ENCODE measurements at places on chromosomes 6 and 20. TPM values are rescaled to one million over a fixed set of nuclear protein-coding genes. Genes with fewer than 3 reads are reported as not detected.

- no peaks in the 10 kb centered on the region for H3K36me3 ChIP-seq
- no peak for DNase-seq
- no peaks in the 10 kb centered on the region for H3K27me3 ChIP-seq
Observed at GRCh38 chr6:91683240-91683639, 1096.4 kb upstream of the MAP3K7 start.

GRCh38 chr6:110935171-110935570 is 23.3 kb upstream of the GTF3C6 start:
- H3K36me3 ChIP-seq = no peaks in the 10 kb centered on the region
- no peaks in the 10 kb centered on the region for H3K27me3 ChIP-seq
- H3K4me3 ChIP-seq = no peak overlapping the region
- H3K27ac ChIP-seq = no peak overlapping the region
- DNase-seq = no peak

The VARS2 gene
- total RNA-seq = 39.4 TPM

DNA sequence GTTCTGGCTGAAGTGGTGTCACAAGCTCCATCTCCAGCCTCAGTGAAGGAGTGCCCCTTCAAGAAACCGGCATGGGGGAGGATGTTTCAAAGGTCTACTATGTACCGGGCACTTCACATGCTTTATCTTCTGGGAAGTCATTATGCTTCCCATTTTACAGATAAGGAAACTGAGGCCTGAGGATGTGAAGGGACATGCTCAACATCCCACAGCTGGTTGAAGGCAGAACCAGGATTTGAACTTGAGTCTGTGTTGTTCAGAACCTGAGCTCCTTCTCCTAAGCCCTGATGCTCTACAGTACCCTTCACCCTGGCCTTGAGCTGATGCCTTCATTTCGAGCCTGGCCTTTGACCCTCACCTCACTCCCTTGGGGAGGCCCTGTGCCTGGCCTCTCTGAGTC is 13.0 kb downstream of the GLP1R start:
- no peaks in the 10 kb centered on the region for H3K36me3 ChIP-seq
- no peaks in the 10 kb centered on the region for H3K4me1 ChIP-seq
- no peak overlapping the region for H3K27ac ChIP-seq
- no peak for DNase-seq

DNA sequence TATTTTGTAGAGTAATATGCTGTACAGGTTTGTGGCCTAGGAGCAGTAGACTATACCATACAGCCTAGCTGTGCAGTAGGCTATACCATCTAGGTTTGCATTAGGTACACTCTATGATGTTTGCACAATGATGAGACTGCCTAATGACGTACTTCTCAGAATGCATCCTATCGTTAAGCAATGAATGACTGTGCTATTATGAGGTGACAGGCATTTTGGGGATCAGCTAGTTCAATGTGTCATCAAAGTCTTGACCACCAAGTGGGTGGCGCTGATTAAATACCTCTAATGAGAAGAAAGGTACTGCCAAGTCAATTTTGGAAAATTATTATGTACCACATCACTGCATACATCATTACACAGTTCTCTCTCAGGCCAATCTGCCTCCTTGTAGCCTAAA is 190.2 kb downstream of the BACH2 start:
- no peak for DNase-seq
- H3K27ac ChIP-seq = peak overlapping the region; percentile 80
- H3K4me3 ChIP-seq = no peak overlapping the region
- peaks cover 23% of the 10 kb centered on the region for H3K36me3 ChIP-seq
- H3K4me1 ChIP-seq = peaks cover 95% of the 10 kb centered on the region
- H3K27me3 ChIP-seq = no peaks in the 10 kb centered on the region

GRCh38 chr20:40370800-40371199 is 318.2 kb downstream of the MAFB start:
- H3K27ac ChIP-seq = no peak overlapping the region
- H3K4me3 ChIP-seq = no peak overlapping the region
- no peaks in the 10 kb centered on the region for H3K27me3 ChIP-seq
- H3K36me3 ChIP-seq = no peaks in the 10 kb centered on the region
- no peak for DNase-seq

GRCh38 chr6:22240025-22240424 is 56.8 kb downstream of the PRL start:
- H3K4me3 ChIP-seq = no peak overlapping the region
- no peaks in the 10 kb centered on the region for H3K27me3 ChIP-seq
- H3K4me1 ChIP-seq = no peaks in the 10 kb centered on the region

GRCh38 chr6:17167327-17167979 is 65.6 kb downstream of the STMND1 start:
- H3K27ac ChIP-seq = no peak overlapping the region
- H3K4me1 ChIP-seq = no peaks in the 10 kb centered on the region
- DNase-seq = no peak
- H3K4me3 ChIP-seq = no peak overlapping the region
- H3K27me3 ChIP-seq = no peaks in the 10 kb centered on the region

DNA sequence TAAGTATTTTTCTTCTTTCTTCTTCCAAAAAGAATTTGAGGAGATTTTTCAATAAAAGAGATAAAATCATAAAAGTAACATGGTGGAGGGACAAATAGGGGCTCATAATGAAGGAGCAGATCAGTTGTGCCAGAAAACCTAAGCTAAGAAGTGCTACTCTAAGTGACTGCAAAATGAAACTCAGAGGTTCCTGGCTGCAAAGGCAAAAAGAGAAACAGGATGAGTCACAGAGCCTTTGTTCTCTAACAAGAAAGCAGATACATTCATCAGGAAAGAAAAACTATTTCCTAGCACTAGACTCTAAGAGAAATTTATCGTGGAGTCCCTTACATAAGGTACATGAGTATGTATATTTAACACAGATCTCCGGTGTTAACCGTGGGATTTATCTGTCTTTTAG is 49.8 kb downstream of the TSHZ2 start:
- no peaks in the 10 kb centered on the region for H3K4me1 ChIP-seq
- H3K4me3 ChIP-seq = no peak overlapping the region
- H3K27me3 ChIP-seq = no peaks in the 10 kb centered on the region
- H3K27ac ChIP-seq = no peak overlapping the region
- no peak for DNase-seq

GRCh38 chr6:119447921-119448320 is 98.4 kb upstream of the MAN1A1 start:
- no peak overlapping the region for H3K4me3 ChIP-seq
- H3K27ac ChIP-seq = no peak overlapping the region
- no peak for DNase-seq
- no peaks in the 10 kb centered on the region for H3K36me3 ChIP-seq
- peaks cover 43% of the 10 kb centered on the region for H3K4me1 ChIP-seq

The STMND1 gene
- total RNA-seq = not detected

The ELOVL2 gene
- total RNA-seq = not detected

DNA sequence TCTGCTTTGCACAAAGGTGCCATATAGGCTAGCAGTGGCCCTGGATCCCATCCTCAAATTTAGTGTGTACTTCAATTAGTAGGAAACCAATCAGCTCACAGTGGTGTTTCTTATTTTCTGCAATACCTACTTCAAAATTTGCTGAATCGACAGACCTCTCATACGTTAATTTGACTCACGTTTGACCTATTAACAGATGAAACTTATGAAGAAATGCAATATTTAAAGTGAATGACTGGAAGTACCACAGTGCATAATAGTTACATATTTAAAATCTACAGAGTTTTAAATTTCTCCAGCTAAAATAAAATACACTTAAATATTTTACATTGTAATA is 47.6 kb upstream of the MCM9 start:
- H3K27ac ChIP-seq = no peak overlapping the region
- no peaks in the 10 kb centered on the region for H3K4me1 ChIP-seq
- no peak for DNase-seq
- no peaks in the 10 kb centered on the region for H3K36me3 ChIP-seq

GRCh38 chr6:16503970-16504415 is 257.3 kb downstream of the ATXN1 start:
- no peaks in the 10 kb centered on the region for H3K36me3 ChIP-seq
- no peak for DNase-seq
- H3K4me3 ChIP-seq = peak overlapping the region; percentile 46
- peaks cover 42% of the 10 kb centered on the region for H3K4me1 ChIP-seq
- no peaks in the 10 kb centered on the region for H3K27me3 ChIP-seq

GRCh38 chr6:34970957-34971356 is 81.9 kb downstream of the ANKS1A start:
- H3K27me3 ChIP-seq = no peaks in the 10 kb centered on the region
- H3K36me3 ChIP-seq = peaks cover 39% of the 10 kb centered on the region

The CST5 gene
- total RNA-seq = not detected

- no peak overlapping the region for H3K4me3 ChIP-seq
- no peaks in the 10 kb centered on the region for H3K4me1 ChIP-seq
Observed at GRCh38 chr6:140779341-140779740, 1353.4 kb upstream of the GJE1 start.

The ZNF184 gene
- 8.1 TPM for total RNA-seq

- no peak for DNase-seq
- no peak overlapping the region for H3K27ac ChIP-seq
- H3K4me1 ChIP-seq = no peaks in the 10 kb centered on the region
- no peaks in the 10 kb centered on the region for H3K36me3 ChIP-seq
Observed at GRCh38 chr20:43365691-43366090, 92.0 kb upstream of the SRSF6 start.

The TSPO2 gene
- total RNA-seq = not detected

DNA sequence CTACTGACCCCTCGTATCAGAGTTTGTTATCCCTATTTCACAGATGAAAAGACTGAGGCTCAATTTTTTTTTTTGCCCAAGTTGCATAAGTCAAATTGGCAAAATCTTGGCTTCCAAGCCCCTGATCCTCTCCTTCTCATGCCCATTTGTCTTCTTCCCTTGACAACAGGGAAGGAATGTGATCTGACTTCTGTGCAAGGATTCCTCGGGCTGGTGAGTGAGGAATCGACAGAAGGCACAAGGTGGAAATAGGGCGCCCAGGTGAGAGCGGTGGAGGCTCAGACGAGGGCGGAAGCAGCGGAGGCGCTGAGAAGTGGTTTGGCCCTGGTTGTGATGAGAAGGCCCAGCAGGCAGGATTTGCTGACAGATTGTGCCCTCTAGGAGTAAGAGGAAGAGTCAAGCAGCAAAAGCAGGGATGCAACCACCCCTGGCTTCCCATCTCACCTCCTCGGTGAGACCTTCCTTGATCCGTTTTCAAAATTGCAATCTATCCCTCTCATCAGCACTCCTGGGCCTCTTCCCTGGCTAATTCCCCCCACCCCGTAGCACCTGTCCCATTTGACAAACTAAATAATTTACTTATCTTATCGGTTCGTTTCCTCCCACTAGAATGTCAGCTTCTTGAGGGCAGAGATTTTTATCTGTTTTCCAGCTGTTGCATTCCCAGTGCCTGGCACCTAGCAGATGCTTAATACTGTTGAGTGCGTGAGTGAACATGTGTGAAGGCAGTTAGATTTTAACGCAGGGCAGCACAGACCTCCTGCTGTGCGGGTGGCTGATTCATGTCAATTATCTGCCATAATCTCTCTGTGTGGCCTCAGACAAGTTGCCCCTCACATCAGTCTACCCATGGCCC is 3.7 kb upstream of the SIRPA start:
- no peak overlapping the region for H3K27ac ChIP-seq
- H3K4me1 ChIP-seq = peaks cover 22% of the 10 kb centered on the region
- peaks cover 3% of the 10 kb centered on the region for H3K27me3 ChIP-seq
- no peak for DNase-seq
- H3K4me3 ChIP-seq = no peak overlapping the region

DNA sequence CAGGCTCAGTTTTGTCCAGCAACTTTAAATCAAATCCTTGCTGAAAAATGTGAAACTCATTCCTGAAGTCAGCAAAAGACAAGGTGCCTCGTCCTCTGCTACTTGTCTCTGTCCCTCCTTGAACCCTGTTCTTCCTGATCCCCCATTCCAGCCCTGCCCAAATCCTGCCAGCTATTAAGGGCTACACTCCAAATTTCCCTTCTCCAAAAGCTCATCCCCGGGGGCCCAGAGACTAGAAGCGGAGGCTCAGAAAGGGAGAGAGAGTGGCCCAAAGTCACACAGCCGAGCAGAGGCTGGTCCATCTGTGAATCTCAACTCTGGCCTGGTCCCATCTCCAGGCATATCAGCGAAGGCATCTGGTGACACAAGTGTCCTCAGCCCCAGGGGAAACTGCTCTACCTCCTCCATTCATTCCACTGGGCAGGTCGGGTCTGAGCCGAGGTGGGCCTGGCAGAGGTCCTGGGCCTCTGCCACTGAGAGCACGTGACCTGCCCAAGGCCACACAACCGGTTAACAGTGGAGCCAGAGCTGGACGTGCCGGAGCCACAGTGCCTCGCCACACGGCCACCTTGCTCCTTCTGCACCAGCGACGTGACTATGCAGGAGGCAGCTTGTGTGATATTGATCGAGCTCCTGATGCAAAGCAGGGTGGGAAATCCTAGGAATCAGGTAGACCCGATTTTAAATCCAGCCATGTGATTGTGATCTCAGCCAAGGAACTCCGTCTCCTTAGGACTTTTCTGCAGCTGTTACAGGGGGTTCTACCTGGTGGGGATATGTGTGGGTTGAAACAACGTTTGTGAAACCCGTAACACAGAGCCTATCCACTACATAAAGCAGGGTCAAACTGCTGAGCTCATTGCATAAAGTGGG is 28.6 kb downstream of the NOL4L start:
- peaks cover 11% of the 10 kb centered on the region for H3K27me3 ChIP-seq
- H3K27ac ChIP-seq = no peak overlapping the region
- H3K4me3 ChIP-seq = no peak overlapping the region
- H3K4me1 ChIP-seq = peaks cover 9% of the 10 kb centered on the region

GRCh38 chr6:79544299-79544927 is 7.2 kb upstream of the LCA5 start:
- DNase-seq = no peak
- H3K27me3 ChIP-seq = no peaks in the 10 kb centered on the region
- no peak overlapping the region for H3K27ac ChIP-seq
- H3K4me3 ChIP-seq = no peak overlapping the region
- no peaks in the 10 kb centered on the region for H3K36me3 ChIP-seq
- H3K4me1 ChIP-seq = peaks cover 8% of the 10 kb centered on the region

DNA sequence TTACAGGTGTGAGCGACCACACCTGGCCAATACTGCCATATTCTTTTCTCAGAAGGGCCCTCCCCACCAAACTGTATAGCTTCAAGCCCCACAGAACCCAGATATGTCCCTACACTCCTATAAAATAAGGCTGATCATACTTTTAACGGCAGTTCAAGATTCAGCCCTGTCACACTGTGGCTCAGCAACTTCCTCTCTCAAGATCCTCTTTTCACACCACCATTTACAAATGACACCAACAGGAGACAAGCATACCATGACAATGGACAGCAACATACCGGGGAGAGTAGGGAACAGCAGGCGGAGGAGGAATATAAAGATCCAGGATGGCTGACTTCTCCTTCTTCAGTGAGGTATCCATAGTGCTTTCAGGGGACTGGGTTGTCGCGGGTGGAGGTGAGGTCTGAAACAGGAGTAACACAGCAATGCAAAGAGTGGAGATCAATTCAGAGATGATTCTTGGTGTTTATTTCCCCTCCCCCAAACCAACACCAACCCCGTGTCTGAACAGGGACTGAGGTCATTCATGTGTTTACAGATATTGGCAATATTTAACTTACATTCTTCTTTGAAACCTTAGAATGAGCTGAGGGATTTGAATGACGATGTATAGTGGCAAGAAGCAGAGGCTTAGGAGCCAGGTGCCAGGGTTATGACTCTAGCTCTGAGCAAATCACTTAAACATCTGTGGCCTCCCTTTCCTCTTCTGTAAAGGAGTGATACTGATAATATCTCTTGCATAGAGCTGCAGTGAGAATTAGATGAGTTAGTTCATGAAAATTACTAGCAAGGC is 57.6 kb upstream of the IPCEF1 start:
- H3K4me3 ChIP-seq = no peak overlapping the region
- no peak for DNase-seq
- H3K27me3 ChIP-seq = no peaks in the 10 kb centered on the region
- no peak overlapping the region for H3K27ac ChIP-seq
- no peaks in the 10 kb centered on the region for H3K4me1 ChIP-seq
